ENCODE measurements at places on chromosomes 1 and 21.

DNA sequence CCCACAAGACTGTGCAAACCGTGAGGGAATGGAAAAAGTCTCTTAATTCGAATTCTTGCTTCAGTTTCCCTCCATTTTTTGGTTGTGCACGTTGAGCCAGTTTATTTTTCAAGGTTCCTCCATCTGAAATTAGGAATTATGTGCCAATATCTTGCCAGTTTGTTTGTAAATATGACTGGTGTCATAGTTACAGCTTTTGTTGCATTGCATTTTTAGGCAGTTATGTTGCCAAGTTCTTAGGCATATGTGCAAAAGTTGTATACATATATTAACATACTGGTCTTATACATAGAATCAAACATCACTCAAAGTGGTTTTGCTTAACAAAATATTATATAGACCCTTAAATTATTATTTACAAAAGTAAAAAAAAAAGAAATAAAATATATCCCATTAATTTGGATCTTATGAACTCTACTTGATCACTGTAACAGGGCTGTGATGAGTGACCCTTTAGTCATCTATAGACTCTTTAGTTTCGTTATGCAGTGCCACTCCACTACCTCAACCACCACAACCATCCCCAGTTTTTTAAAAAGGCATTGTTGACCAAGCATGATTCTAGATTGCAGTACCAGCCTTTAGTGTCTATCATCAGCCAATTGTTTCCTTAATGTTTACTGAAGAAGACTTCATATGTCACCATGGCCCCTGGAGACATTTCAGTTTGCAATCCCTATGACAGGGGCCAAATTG, 20.9 kb upstream of the DYNLT5 start:
- no peak for DNase-seq

DNA sequence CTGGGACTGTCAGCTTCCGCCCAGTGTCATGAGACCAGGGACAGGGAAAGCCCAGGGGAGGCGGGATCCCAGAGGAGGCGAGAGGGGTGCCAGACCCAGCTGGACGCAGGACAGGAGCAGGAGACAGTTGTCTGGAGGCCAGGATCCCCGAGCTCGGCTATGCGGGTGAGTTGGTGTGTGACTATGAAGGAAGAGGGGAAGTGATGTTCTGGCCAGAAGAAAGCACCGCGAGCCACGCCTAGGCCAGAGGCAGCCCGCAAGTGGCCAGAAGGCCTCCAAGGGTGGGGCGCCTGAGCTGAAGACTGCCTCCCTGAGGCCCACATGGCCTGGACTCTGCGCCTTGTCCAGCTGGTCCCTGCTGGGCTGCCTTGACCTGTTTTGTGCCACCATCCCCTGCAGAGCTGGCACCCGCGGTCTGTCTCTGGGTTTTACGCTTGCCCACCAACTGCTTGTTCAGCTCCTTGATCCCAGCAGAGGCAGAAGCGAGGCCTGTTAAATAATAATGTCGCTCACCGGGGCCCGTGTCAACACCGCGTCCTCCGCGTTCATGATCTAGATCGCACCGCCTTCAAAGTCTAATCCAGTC, 85.2 kb upstream of the ACTL8 start:
- no peak for DNase-seq

GRCh38 chr1:168187177-168187576, 8.4 kb downstream of the TIPRL start:
- DNase-seq: no peak

GRCh38 chr1:183685112-183685713, 32.1 kb upstream of the APOBEC4 start:
- no peak for DNase-seq

DNA sequence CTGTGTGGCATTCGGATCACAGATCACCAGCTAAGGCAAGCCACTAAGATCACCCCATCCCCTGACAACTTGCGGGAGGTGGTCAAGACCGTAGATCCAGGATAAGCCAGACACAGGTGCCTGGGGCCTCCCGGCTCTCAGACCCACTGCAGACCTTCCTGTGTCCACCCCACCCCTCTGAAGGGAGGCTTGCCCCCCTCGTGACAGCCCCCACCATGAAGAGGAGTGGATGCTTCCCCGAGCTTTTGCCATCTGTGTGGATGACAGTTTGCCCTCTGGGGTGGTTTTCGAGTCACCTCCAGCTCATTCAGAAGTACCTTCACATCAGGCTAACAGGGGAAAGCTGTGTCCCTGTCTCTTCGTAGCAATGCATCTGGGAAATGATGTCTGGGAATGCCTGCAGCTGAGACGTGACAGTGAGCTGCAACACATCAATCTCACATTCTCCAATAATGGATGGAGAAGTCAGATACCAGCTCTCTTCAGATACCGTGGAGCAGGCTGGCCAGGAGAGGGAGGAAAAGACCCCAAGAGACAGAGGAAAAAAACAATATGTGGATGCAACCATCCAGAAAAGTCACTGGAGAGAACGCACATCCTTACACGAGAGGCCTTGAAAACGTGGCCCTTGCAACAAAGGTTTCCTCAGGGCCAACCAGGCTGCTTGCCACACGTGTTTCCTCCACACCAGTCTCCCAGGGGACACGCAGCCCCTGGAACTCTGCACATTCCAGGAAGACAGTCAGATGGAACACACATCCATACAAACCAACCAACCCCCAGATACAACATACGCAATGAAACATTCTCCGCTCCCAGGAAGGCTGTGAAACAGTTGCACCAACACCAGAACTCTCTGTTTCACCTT, 20.4 kb upstream of the FHAD1 start:
- no peak for DNase-seq

DNA sequence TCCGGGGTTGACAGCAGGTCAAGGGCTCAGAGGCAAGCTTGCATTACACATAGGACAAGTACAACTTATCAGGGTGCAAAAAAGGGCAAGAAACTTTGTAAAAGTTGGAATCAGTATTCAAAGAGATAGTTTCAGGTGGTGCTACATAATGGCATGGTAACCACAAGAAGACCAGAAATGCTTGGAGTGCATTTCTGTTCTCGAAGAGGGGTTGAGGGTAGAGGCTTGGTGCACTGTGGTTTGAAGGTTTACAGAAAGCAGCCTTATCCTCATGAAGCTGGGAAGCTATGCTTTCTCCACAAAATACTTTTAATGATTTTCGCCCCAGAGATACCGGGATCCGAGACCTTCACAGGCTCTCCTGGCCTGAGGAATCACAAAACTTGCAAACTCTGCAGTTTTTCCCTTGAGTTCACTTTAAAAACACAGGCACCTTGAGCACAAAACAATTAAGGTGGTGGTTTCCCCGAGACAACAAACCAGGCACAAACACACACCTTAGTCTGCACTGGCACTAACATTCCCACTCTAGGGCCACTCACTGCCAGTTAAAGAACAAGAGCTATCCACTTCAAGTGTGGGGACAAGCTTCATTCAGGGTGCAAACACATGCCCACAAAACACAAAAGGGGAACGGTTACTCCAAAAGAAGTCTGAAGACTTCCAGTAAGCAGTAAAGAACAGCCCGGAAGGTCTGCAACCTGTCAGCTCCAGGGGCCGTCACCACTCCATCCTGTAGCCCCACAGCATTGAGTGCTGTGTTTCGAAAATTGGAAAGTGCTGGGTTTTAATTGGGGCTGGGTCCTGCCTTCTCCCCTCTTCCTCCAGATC, 29.8 kb upstream of the NFIA start:
- DNase-seq: no peak

- no peak for DNase-seq
Observed at GRCh38 chr1:208536212-208536611, 292.0 kb upstream of the PLXNA2 start.

DNA sequence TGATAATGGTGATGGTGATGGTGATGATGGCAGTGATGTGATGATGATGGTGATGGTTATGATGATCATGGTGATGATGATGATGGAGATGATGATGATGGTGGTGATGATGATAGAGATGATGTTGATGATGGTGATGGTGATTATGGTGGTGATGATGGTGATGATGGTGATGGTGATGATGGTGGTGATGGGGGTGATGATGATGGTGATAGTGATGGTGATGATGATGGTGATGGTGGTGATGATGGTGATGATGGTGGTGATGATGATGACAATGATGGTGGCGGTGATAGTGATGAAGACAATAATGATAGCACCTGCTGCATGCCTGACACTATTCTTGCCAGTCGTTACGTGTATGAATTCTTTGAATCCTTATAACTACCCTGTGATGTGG, 317.9 kb upstream of the AJAP1 start:
- no peak for DNase-seq

GRCh38 chr1:35968396-35968795, 37.5 kb downstream of the AGO3 start:
- no peak for DNase-seq

- DNase-seq: no peak
Observed at GRCh38 chr1:53340660-53341520, 13.0 kb upstream of the LRP8 start.

GRCh38 chr1:64038965-64039364, 164.5 kb upstream of the UBE2U start:
- DNase-seq: no peak

DNA sequence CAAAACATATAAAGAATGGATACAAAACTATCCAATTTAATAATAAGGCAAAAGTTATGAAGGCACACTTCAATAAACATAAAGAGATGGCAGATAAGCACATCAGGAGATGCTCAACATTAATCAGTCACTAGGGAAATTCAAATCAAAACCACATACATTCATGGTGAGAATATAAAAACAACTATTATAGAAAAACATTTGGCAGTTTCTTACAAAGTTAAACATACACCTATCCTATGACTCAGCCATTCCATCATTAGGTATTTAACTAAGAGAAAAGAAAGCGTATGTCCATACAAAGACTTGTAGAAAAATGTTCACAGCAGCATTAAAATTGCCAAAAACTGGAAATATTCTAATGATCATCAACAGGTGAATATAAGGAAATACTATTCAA, 44.3 kb downstream of the KIFAP3 start:
- DNase-seq: no peak

GRCh38 chr1:54111624-54112023, 41.2 kb downstream of the CDCP2 start:
- no peak for DNase-seq

DNA sequence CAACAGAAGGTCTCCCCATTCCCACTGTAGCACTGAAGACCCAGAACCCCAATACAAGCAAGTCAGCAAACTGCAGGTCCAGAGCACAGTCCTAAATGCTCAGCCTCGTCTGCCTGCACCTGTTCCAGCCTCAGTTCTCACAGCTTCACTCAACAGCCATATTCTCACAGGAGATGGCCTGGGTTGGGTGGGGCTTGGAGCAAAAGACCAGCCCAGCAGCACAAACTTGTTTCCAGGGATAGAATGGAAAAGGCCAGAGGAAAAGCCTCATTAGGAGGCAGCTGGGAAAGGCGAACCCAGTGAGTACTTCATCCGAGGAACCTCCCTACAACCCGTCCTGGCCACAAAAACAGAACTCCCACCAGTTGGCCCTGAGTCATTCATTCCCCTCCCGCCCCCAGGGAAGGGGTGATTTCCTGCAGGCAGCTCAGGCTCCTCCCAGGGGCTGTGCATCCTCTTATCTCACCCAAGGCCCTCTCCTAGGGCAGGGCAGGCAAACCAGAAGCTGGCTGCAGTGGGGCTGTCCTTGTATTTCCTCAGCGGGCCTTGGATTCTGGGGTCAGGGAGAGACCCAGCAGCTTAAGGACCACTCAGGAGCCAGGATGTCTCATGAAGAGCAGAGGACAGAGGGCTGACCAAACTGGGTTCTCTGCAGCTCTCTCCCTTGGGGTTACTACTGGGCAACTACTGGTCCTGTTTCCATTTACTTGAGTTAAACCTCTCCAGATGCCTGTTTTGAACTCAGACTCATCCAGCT, 7.4 kb upstream of the MPL start:
- DNase-seq: no peak

GRCh38 chr1:9399510-9400424, 107.1 kb downstream of the SPSB1 start:
- DNase-seq: no peak

GRCh38 chr1:171570295-171570694, 51.7 kb upstream of the MYOCOS start:
- DNase-seq: no peak
